ENCODE measurements at places on chromosomes 11 and 22.

GRCh38 chr11:124233376-124233775 lies 7.5 kb upstream of the OR8G1 start:
- no peak for DNase-seq

GRCh38 chr11:12949453-12949852 lies 59.7 kb upstream of the RASSF10 start:
- DNase-seq, result no peak

- DNase-seq, result no peak
Measured at GRCh38 chr11:10401256-10401655, 53.8 kb upstream of the AMPD3 start.

GRCh38 chr11:7520011-7520942 lies 6.5 kb downstream of the PPFIBP2 start:
- DNase-seq, result no peak

DNA sequence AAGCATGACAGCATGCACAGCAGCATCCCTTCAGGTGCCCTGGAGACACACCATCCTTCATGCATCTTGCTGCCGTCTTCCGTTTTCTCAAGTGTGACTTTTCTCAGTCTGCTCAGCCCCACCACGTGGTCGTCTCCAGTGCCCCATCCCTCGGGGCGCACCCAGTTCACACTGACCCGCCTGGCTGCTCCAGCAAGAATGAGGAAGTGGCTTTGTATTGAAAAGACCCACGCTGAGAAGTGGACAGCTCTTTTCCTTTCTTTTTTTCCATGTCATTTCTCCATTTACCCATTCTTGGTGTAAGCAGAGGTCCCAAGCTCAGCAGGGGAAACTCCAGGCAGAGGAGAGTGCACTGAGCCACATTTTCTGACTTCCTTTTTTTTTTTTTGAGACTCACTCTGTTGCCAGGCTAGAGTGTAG lies 14.5 kb downstream of the SERPINH1 start:
- peak; percentile 96 for DNase-seq

DNA sequence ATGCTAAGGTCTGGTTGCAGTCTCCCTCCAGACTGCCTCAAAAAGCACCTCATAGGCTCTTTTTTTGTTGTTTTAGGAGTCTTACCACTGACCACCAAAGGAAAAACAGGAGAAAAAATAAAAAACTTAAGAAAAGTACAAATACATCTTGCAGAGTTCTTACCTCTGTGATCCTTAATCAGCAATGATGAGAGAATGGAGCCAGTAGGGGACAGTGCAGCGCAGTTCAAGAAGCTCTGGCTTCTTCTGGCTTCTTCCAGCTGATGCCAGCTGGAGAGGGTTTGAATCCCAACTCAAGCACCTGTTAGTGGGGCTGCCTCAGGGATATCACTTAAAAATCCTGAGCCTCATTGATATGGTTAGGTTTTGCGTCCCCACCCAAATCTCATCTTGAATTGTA lies 223.3 kb upstream of the ISX start:
- DNase-seq, result no peak

DNA sequence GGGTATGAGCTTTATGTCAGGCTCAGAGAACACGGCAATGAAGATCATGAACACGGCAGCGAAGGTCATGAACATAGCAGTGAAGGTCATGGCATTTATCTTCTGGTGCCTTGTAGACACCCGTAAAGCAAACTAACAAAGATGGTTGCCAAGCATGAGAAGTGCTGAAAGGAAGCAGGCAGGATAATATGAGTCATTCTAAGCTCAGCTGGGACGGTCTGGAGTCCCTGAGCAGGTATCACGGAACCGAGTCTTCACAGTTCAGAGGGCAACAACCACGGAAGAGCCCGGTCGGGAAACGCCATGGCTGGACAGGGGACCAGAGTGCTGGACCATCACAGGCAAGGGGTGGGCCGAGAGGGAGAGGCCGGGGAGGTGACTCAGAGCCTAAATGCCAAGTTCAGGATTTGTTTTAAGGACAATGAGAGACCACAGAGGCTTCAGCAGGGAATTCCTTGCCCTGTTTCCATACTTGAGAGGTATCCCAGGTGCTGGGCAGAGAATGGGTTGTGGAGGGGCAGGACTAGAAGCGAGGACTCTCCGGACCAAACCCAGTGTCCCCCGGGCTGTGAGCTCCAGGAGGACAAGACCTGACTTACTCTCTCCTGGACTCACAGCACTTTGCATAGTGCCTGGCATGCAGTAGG lies 13.1 kb upstream of the MS4A10 start:
- no peak for DNase-seq

DNA sequence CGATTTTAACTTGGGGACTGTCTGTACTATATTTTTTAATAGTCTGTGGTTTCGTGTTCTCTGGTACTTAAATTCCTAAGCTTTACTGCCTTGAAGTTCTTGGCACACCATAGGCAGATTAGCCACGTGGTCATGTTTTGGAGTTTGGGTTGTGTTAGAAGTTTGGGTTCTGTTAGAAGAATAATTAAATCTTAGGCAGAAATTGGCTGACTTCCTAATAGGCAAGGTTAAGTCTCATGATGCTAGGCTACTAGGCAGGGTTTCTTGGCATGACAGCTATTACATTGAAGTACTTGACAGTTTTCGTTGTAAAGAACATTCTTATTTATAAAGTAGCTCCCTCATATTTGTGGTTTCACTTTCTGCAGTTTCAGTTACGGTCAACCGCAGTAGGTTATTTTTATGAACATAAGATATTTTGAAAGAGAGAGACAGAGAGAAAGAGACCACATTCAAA lies 30.0 kb upstream of the MMP7 start:
- peak; percentile 76 for DNase-seq

- no peak for DNase-seq
Measured at GRCh38 chr11:34987617-34988016, 71.2 kb downstream of the PDHX start.

GRCh38 chr22:35783943-35784614 lies 66.4 kb downstream of the APOL5 start:
- no peak for DNase-seq

- DNase-seq, result no peak
Measured at GRCh38 chr11:39569789-39570188, 1889.7 kb downstream of the LRRC4C start.

- no peak for DNase-seq
Measured at GRCh38 chr11:10323793-10324170, 18.9 kb downstream of the ADM start.

DNA sequence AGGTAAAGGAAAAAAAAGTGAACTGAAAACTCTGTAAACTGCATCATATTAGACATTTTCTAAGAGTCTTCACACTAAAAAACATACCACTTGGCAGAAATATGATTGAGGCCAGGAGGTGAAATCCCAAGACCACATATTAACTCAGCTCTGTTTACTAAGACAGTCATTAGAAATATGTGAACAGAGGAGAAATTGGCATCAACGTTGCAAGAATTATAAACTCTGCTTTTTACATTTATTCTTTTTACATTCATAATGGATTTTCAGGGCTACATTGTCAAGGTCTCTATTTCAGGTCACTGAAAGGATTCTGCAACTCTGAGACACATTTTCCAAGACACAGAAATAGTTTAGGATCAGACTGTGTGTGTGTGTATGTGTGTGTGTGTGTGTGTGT lies 1364.0 kb downstream of the LRRC4C start:
- DNase-seq, result no peak

GRCh38 chr11:128709402-128709801 lies 15.5 kb downstream of the FLI1 start:
- no peak for DNase-seq

GRCh38 chr22:41668971-41669911 lies 19.4 kb downstream of the SNU13 start:
- no peak for DNase-seq

DNA sequence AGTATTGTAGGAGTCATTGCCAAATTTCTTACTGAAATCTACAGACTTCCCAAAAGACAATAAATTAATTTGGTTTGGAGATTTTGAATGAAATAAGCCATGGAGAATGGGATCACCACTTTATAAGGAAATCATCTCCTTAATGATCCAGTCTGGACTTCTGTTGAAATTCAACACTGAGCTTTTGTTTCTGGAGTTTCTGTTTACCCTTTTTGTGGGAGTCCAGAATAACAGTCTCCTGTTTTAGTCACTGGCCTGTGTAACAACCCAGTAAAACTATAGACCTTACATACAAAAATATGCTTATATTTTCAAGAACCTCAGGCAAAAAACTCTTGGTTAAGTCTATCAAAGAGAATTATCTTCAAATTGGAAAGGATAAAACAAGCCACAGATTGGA lies 321.7 kb upstream of the PLET1 start:
- no peak for DNase-seq

DNA sequence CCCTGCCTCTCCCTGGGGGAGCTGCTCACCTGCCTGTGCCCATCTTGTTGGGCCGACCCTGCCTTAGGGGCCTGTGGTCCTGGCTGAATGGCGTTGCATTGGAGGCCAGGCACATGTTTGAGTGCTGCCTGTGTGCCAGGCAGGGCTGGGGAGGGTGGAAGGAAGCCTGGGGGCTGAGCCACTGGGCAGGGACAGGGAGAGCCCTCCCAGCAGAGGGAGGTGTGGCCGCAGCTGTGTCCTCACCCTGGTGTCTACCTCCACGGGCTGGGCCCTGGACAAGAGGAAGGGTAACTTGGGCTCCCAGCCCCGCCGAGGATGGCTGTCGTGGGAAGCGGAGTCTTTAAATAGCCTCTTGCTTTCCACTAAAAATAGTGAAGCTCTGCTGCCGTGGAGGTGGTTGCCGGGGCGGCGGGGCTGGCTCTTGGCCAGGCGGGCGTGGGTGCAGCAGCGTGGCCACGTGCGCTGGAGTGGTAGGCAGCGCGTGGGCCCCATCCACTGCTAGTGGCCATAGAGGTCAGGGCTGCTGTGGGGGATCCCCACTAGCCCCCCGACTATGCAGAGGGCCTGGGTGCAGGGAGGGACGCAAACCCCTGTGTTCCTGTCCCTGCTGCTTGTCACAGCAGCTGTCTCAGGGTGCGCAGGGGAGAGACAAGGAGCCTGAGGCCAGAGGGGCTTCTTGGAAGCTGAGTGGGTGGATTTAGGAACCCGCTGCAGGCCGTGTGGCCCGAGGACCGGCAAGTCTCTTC lies 6.2 kb downstream of the ZDHHC8 start:
- no peak for DNase-seq

DNA sequence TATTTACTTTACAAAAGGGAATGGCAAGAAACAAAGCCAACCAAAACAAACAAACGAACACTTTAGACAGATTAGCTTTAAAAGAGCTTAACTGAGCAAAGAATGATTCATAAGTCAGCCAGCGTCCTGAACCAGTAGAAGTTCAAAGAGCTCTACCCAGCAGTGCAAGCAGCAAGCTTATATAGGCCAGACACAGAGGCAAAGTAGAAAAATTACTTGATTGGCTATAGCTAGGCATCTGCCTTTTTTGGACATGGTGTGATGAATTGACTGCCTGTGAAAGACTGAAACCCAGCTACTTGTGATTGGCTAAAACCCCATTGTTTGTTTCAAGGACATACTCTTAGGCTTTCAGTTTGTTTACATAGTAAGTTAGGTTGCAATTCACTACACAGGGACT lies 2120.0 kb upstream of the RAG2 start:
- no peak for DNase-seq

DNA sequence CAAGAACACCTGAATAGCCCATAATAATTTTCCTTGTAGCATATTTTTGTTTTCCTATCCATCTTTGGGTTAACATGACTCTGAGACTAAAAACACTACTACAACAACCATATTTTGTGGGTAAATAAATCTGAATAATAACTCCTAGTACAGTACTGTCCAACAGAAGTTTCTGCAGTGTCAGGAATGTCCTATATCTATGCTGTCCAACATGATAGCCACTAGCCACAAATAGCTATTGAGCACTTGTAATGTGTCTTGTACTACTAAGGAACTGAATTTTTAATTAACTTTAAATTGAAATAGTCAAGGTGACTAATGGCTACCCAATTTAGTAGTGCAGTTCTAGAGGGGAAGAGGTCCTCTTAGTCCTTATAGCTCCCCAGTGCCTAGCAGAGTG lies 135.6 kb downstream of the CADM1 start:
- no peak for DNase-seq

GRCh38 chr11:66457826-66458225 lies 8.9 kb upstream of the PELI3 start:
- peak; percentile 34 for DNase-seq

GRCh38 chr11:45537614-45538013 lies 127.8 kb downstream of the CHST1 start:
- DNase-seq, result no peak

- DNase-seq, result no peak
Measured at GRCh38 chr11:62204430-62204829, 4.0 kb upstream of the SCGB2A1 start.

GRCh38 chr11:18461909-18462308 lies 6.3 kb downstream of the LDHAL6A start:
- no peak for DNase-seq

GRCh38 chr22:22196018-22196533 lies 48.5 kb upstream of the VPREB1 start:
- no peak for DNase-seq

DNA sequence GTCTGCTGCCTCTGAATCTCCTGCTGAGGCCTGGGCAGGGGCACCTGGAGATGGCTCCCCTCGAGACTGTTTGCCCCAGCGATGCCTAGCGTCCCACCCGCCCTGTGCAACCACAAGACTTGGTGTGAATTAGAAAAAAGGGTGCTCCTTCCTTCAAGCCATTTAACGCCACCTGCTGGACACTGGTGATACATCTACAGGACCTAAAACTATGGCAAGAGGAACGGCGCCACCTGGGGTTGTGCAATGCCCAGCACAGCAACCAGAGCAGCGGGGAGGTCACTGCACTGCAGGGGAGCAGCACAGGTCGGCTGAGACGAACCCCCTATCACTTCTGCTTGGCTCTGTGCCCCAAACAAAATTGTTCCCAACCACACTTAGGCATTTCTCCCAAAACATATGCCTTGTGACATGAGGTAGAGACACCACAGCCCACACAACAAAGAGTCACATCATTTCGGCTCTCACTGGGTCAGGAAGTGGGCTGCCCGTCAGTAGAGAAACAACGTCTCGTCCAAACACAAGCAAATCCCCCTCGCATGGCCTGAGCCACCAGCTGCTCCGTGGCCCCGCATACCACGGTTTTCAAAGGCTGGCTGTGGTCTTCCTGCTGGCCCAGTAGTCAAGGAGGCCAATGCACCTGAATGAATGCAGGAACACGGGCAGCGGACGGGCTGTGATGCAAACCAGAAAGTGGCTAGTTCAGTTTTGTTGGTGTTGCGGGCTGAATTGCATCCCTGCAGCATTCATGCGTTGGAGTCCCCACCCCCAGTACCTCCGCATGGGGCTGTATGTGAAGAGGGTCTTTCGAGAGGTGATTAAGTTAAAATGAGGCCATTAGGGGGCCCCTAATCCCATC lies 171.9 kb downstream of the SHANK2 start:
- peak; percentile 62 for DNase-seq

DNA sequence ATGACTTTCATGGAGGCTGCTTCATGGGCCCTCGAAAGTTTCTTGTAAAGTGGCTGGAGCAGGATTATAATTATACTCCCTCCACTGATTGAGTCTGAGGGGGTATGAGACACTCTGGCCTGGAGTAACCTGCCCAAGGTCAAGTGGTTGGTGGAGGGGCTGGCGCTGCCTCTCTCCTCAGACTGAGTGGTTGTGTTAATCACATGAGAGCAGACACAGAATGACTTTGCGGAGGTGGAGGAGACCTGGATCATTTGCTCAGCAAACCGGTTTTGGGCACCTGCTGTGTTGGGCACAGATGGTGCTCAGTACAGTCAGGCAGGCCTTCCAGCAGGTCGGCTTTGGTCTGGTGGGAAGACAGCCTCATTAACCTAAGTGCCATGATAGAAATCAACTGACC lies 11.8 kb downstream of the BCR start:
- no peak for DNase-seq

Data from inflammatory macrophage treated with lipopolysaccharide for 4 hours (primary cell).